Glomerular endothelial cell (primary cell): ENCODE measurements at places on chromosomes 5 and 9. TPM values are rescaled to one million over a fixed set of nuclear protein-coding genes. Genes with fewer than 3 reads are reported as not detected.

GRCh38 chr9:6641961-6642360, 3.6 kb downstream of the GLDC start:
- no peak for DNase-seq

DNA sequence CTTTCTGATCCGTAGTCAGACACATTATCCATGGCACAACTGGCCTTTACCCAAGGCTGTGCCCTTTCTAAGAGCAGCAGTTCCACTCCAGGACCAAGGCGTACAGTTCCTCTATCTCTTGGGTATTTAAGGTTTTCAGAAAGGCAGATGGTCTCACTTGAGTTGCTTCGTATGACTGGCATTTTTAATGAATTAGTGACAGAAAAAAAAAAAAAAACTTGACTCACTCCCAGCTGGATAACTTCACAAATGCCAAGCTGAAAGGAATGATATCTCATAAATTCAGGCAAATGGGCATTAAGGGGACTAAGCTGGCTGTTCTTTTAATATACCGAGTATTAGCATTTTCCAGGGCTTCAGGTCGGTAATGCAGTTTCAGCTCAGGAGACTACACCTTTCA, 60.7 kb downstream of the SLC24A2 start:
- DNase-seq: no peak

GRCh38 chr5:76775921-76776320, 42.9 kb upstream of the F2RL1 start:
- no peak for DNase-seq

DNA sequence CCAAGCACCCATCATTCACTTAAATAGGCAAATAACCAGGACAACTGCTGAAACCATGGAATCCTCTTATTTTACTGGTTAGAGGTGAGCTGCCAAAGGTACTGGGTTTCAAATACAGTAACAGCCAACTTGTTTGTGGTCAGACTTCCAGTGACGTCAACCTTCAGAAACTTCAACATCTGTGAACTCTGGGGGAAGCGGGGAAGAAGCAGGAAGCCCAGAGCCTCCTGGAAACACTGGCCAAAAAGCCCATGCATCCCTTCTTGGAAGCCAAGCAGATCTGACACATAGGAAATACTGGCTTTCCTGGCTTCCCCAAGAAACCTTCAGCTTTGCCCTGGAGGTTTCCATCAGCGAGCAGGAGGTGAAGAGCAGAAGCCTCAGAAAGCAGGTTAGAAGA, 4.9 kb upstream of the FRRS1L start:
- DNase-seq: no peak

DNA sequence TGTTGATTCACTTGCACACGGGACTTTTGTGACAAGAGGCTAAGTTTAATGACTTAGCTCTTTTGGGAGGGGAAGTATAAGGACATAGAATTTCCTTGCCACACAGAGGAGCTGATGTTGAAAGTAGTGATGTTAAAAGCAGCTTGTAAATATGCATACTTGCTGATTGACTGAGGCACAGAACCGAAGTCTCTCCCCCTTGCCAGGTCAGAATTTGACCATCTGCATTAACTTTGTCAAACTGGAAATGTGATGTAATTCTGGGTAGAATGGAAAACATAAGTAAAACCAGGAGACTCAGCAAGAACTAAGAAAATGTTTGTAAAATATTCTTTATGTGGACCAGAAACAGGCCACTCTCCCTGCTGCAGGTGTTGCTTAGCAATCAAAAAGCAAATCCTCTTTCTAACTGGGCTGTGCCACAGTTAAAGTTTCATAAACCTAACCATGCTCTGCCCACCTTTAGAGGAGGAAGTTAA, 284.2 kb downstream of the NR3C1 start:
- no peak for DNase-seq

GRCh38 chr5:17425385-17426070, 72.5 kb upstream of the TAF11L2 start:
- DNase-seq: no peak

DNA sequence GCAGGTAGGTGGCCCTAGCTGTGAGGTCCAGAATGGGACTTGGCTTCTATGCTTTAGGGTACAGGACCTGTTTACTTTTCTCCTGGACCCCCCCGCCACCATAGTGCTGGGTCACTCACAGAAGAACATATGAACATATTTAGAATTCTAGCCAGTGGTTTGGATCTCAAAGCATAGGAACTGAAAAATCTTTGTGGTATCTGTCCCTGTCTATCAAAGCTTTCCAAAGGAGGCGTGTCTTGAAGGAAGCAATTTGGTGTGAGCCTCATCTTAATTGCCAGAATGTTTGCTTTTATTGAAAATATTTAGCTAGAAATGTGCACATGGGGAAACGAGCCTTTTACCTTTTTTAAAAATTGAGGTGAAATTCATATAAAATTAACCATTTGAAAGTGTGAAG, 6.2 kb downstream of the PHF2 start:
- no peak for DNase-seq

DNA sequence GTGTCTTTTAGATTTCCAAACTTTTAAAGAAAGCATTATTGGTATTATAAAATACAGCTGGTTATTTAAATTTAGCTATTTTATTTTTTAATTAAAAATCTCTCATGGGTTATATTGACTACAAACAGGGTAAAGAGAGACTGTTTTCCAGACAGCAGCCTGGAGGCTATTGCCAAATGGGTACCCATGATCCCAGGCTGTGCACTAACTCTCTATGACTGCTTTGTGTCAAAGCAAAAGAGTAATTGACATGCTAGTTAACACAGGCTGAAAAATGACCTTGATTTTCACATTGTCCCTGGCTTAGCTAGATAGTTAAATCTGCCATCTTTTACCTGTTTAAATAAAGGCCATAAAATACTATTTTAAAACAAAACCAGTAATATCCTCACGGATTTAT, 589.7 kb downstream of the ANXA1 start:
- no peak for DNase-seq

GRCh38 chr9:112526973-112527372, 40.3 kb downstream of the KIAA1958 start:
- DNase-seq: no peak

GRCh38 chr5:171857489-171857876, 71.9 kb downstream of the SMIM23 start:
- no peak for DNase-seq

DNA sequence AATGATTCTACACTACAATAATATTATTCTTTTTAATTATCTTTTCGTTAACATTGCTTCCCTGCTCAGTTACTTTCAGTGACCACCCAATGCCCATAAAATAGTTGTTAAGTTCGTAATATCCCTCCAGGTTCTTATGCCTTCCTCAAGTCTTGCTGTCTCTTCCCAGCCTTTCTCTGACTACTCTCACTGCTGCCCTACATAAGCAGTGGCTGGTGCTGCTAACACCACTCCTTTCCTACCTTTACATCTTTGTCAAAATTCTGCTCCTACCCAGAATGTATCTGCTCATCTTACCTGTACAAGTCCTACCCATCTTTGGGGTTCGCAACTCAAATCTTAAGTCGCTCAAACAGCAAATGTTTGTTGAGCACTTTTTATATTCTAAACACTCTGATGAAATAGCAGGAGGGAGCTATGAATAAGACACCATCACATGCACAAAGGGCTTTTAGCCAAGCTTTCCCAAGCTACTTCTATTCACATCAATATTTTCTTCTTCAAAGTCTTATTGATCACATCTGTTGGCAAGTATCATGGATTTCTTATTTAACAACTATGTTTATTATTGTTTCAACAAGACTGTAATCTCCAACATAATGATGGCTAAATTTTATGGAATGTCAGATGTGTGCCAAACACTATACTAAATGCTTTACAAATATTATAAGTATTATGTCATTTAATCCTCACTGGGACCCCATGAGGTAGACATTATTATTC, 29.5 kb downstream of the SLC25A46 start:
- DNase-seq: no peak

- no peak for DNase-seq
Measured at GRCh38 chr5:122301016-122301415, 11.0 kb upstream of the SNCAIP start.

GRCh38 chr5:149646564-149646963, 65.3 kb downstream of the ARHGEF37 start:
- DNase-seq: no peak

- DNase-seq: peak; percentile 42
Measured at GRCh38 chr9:10268531-10269485, 344.0 kb downstream of the PTPRD start.

GRCh38 chr5:67358186-67358585, 161.6 kb upstream of the CD180 start:
- DNase-seq: no peak

GRCh38 chr9:135665795-135666189, 2.7 kb downstream of the LCN9 start:
- DNase-seq: no peak

DNA sequence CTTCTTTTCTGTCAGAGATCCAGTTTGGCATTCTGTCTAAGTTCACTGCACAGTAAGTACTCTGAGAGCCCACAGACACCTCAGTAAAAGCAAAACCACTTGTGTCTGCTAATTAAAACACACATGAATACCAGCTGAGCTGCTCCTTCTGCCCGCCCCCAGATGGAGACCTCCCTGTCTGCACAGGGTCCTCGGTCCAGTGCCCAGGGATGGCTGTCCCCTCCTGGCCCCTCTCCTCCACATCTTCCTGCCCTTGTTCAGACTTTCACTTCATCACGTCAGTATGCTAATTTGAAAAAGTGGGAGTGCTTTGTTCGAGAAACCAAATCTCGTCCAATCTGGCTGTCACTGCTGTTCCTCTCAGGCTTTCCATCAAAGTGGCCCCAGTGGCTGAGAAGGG, 43.5 kb downstream of the LIX1 start:
- DNase-seq: no peak

- DNase-seq: no peak
Measured at GRCh38 chr5:131019111-131019510, 145.9 kb downstream of the HINT1 start.

- DNase-seq: no peak
Measured at GRCh38 chr5:396531-396961, 46.4 kb upstream of the EXOC3 start.

DNA sequence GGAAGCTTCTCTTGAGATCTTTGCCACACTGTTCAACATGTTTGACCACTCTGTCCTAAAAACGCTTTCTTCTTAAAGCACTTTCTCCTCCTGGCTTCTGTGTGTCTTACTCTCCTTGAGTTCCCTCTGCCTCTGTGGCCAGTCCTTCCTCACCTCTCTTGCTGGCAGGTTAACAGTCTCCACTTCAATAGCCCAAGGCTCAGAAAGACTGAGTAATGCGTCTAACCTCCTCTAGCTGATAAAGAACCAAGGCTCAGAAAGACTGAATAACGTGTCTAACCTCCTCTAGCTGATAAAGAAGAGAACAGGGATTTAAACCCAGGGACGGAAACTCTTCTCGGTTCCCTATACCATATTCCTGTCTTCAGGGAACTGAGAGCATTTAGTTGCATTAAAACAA, 205.2 kb downstream of the AOPEP start:
- DNase-seq: no peak

DNA sequence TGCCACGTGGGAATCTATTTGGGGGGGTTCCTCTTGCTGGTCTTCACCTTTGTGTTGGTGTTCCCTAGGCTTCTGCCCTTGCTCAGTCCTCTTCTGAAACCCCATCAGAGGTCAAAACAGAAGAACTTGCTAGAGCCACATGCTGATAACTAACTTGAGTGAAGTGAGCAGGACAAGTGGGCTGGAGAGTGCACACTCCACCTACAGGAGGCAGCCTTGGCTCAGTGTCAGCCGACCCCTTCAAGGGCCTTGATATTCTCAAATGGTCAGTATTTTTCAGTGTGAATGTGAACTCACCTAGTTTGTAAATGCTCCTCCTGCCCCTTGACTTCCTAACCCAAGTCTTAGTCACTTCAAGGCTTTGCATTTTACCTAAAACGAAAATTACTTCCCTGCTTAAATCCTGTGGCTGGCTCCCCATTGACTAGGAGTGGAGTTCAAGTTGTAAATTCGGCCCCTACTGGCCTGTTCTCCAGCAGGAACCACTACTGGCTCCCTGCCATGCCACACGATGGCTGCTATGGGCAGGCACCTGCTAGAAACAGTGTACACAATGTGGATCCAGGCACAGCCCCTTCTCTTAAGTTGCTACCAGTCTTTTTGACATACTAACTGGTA, 3.6 kb upstream of the SLC1A3 start:
- no peak for DNase-seq

- no peak for DNase-seq
Measured at GRCh38 chr5:138709202-138709601, 44.0 kb upstream of the CTNNA1 start.

- no peak for DNase-seq
Measured at GRCh38 chr9:130518233-130518632, 61.1 kb upstream of the FUBP3 start.

- no peak for DNase-seq
Measured at GRCh38 chr5:8013948-8014710, 145.2 kb downstream of the MTRR start.

DNA sequence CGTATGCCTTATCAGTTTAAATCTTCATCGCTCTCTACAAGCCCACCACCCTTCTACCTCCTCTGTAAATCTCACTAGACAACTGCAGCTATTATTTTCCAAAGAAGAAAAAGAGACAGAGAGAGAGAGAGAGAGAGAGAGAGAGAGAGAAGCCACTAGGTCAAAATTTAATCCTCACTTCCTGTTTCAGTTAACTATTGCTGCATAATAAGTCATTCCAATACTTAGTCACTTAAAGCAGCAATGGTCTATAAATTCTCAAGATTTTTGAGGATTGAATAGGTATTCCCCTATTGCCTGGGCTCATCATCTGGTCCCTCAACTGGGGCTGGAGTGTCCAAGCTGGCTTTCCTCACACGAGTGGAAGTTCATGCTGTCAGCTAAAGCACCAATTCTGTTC, 68.8 kb downstream of the ITGA1 start:
- DNase-seq: no peak

- DNase-seq: no peak
Measured at GRCh38 chr5:134489227-134489944, 36.1 kb upstream of the JADE2 start.

DNA sequence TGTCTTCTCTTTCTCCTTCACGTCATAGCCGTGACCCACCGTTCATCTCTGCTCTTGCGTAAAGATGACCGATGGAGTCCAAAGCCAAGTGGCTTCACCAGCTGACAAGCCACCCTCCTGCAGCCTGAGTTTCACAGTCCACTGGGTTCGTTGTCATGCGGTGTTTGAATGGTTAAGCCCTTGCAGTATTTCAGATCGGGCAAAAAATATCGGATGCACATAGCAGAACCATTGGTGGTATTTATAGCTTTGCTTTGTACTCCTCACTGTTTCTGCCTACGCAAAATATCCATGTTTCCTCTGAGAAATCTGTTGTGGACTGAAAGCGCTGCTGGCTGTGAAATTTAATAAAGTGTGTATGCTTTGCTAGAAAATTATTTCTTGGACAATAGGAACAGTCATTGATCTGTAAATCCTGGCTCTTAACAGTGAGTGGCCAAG, 34.5 kb upstream of the NCS1 start:
- no peak for DNase-seq

GRCh38 chr5:137312011-137312410, 187.1 kb downstream of the SPOCK1 start:
- no peak for DNase-seq

RANBP3L gene
- not detected in 2 replicates for total RNA-seq

SPATA31D4 gene
- not detected in 2 replicates for total RNA-seq

TMEFF1 gene
- 30.0 and 35.1 TPM in 2 replicates for total RNA-seq

AGTPBP1 gene
- 12.6 and 15.2 TPM in 2 replicates for total RNA-seq

OR1J2 gene
- total RNA-seq: not detected in 2 replicates

SUSD3 gene
- total RNA-seq: not detected in 2 replicates

FRMD3 gene
- total RNA-seq: 6.1 TPM in 2 replicates

TAF11L9 gene
- total RNA-seq: not detected in 2 replicates

F12 gene
- total RNA-seq: 0.53 and 4.3 TPM in 2 replicates

OTP gene
- total RNA-seq: not detected in 2 replicates

OSMR gene
- 22.8 and 37.3 TPM in 2 replicates for total RNA-seq

CFAP77 gene
- not detected in 2 replicates for total RNA-seq

DMRTA1 gene
- total RNA-seq: 0.88 and 1.8 TPM in 2 replicates

OLFM1 gene
- total RNA-seq: 0.19 and 0.58 TPM in 2 replicates

CYSRT1 gene
- 0.41 and 0.78 TPM in 2 replicates for total RNA-seq

C5orf58 gene
- not detected in 2 replicates for total RNA-seq

PARP8 gene
- 2.0 and 4.5 TPM in 2 replicates for total RNA-seq
